ENCODE measurements at places on chromosomes 2 and 18.

DNA sequence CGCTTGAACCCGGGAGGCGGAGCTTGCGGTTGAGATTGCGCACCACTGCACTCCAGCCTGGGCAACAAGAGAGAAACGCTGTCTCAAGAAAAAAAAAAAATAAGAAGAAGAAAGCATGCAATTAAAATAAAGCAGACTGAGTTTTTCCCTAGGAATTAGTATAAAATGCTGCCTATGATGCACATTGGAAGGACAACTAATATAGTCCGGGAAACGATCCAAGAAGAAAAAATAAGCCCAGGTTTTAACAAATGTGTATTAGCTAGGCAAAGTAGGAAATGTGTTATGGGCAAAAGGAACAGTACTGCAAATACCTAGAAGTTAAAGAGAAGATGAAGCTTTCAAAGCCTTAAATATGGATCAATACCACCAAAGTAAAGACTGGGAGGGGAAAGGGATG lies 64.0 kb downstream of the SPIRE1 start:
- no peak for DNase-seq

- DNase-seq: no peak
These were observed 266.2 kb downstream of the TMX3 start for GRCh38 chr18:68448736-68449135.

DNA sequence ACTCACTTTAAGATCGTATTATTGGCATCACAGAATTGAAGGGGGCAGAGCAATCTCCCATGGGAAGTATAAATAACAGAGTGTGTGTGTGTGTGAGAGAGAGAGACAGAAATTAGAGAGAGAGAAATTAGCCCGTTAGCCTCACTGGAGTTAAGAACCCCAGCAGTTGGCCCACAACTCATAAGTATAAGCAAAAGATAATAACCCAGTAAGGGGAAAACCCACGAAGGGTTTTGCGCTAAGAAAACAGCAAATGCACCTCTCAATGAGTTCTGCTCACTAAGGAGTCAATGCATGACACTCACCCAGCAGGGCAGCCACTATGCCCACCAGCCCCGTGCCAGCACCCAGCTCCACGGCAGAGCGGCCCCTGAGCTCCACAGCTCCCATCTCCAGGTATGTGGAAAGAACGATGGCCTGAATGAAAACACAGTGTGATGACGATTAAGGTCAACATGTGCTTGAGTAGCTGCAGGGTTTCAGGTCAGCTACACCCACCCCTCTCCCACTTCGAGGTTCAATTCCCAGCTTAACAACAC lies 3.6 kb downstream of the METTL21A start:
- DNase-seq: no peak

DNA sequence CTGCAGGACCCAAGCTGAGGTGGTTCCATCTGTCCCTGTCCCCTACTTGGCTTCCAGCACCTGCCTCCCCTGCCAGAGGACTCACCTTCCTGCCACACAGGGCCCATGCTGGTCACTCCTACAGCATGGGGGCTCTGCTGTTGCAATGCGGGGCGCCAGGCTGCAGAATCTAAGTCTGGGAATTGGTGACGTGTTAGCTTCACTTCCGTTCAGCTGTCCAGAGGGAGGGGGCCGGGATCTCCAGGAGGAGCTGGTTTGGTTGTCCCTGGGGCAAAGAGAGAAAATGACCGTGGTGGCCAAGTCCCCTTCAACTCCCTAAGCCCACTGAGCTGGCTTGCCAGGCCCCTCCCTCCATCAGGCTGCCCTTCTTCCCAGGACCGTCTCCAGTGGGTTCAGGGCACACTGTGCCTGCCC lies 69.5 kb downstream of the IL1R2 start:
- no peak for DNase-seq

- DNase-seq: no peak
These were observed 893.8 kb upstream of the CELF4 start for GRCh38 chr18:38459131-38459994.
